ENCODE measurements at places on chromosomes 6 and 20. TPM values are rescaled to one million over a fixed set of nuclear protein-coding genes. Genes with fewer than 3 reads are reported as not detected.

DNA sequence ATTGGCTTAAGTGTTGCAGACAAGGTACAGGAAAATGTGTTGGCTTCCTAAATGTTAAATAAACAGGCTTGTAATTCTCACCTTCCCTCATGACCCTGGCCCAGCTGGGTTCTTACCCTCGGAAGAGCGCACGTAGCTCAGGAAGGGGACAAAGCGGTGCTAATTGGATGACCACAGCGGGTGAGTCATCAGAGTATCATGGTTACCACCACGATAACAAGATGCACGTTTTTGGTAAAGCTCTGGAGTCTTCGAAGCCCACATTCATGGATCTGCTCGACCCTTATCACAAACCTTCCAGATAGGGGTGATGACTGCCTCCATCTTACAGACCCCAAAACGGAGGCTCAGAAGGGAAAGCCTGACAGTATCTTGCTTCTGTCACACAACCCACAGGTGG is 32.8 kb downstream of the APCDD1L start:
- H3K4me3 ChIP-seq, result no peak overlapping the region
- H3K36me3 ChIP-seq, result peaks cover 12% of the 10 kb centered on the region
- no peak for DNase-seq
- H3K4me1 ChIP-seq, result no peaks in the 10 kb centered on the region
- no peak overlapping the region for H3K27ac ChIP-seq

DNA sequence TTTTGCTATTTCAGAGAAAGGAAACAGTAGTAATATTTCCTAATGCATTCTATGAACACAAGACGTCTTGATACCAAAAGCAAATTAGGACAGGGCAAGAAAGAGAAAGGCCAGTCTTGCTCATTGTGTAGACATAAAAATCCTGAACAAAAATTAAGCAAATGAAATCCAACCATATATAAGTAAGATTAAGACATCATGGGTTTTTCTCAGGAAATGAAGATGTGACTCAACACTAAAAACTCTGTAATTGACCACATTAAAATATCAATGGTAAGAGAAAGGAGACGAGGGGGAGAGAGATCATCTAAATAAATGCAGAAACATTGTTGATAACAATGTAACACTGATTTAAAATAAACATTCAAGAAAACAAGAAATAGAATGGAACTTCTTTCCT is 205.4 kb downstream of the SOD2 start:
- no peak overlapping the region for H3K27ac ChIP-seq
- H3K27me3 ChIP-seq, result peaks cover 8% of the 10 kb centered on the region
- no peaks in the 10 kb centered on the region for H3K36me3 ChIP-seq
- no peak for DNase-seq
- H3K4me1 ChIP-seq, result no peaks in the 10 kb centered on the region
- H3K4me3 ChIP-seq, result no peak overlapping the region

- H3K27me3 ChIP-seq, result peaks cover 2% of the 10 kb centered on the region
- H3K36me3 ChIP-seq, result no peaks in the 10 kb centered on the region
- H3K4me1 ChIP-seq, result no peaks in the 10 kb centered on the region
- H3K4me3 ChIP-seq, result no peak overlapping the region
- DNase-seq, result no peak
Observed at GRCh38 chr6:44697327-44697726, 309.8 kb downstream of the CDC5L start.

- DNase-seq, result no peak
- H3K36me3 ChIP-seq, result peaks cover 2% of the 10 kb centered on the region
- no peak overlapping the region for H3K4me3 ChIP-seq
Observed at GRCh38 chr6:16183187-16183664, 54.3 kb downstream of the MYLIP start.

GRCh38 chr6:138004430-138005287 is 102.6 kb downstream of the PERP start:
- no peak overlapping the region for H3K4me3 ChIP-seq
- no peak overlapping the region for H3K27ac ChIP-seq
- no peaks in the 10 kb centered on the region for H3K27me3 ChIP-seq
- DNase-seq, result no peak

DNA sequence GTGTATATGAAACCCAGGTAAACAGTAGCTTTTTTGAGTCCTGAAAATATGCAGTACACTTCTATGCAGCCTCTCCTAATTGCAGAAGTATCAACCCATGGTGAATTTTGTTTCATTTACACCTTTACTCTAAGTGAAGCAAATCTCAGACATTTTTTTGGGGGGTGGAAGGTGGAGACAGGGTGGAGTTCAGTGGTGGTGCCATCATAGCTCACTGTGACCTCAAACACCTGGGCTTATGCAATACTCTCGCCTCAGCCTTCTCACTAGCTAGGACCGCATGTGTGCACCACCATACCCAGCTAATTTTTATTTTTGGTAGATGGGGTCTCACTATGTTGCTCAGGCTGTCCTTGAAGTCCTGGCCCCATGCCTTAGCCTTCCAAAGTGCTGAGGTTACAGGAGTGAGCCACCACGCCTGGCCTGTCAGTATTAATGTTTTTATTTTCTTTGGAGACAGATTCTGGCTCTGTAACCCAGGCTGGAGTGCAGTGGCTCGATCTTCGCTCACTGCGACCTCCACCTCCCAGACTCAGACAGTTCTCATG is 80.3 kb downstream of the JARID2 start:
- H3K27ac ChIP-seq, result no peak overlapping the region
- H3K4me1 ChIP-seq, result peaks cover 38% of the 10 kb centered on the region
- no peak overlapping the region for H3K4me3 ChIP-seq
- no peaks in the 10 kb centered on the region for H3K36me3 ChIP-seq
- H3K27me3 ChIP-seq, result no peaks in the 10 kb centered on the region
- DNase-seq, result no peak

DNA sequence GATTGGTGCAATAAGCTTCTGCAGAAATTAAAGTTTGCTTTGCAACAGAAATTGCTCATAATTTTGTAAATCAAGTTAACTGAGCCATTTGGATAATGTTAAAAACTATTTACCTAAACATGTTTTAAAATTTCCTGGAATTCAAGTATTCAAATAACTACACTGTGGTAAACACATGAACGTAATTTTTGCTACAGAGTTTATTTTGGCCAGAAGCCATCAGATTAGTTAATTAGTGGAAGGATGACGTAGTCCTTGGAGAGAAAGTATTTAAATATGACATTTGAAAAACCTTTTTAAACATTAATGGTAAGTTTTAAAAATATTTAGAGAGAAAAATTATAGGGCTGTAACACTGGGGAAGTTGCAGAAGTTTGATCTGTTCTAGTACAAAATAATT is 121.2 kb upstream of the UST start:
- no peak for DNase-seq
- H3K27me3 ChIP-seq, result peaks cover 30% of the 10 kb centered on the region
- H3K36me3 ChIP-seq, result no peaks in the 10 kb centered on the region
- H3K4me3 ChIP-seq, result no peak overlapping the region

- no peak overlapping the region for H3K27ac ChIP-seq
- no peaks in the 10 kb centered on the region for H3K36me3 ChIP-seq
- no peak for DNase-seq
- H3K27me3 ChIP-seq, result no peaks in the 10 kb centered on the region
- no peak overlapping the region for H3K4me3 ChIP-seq
Observed at GRCh38 chr20:54282625-54283024, 74.7 kb downstream of the PFDN4 start.

- no peak for DNase-seq
- H3K4me3 ChIP-seq, result no peak overlapping the region
- H3K36me3 ChIP-seq, result peaks cover 25% of the 10 kb centered on the region
- no peaks in the 10 kb centered on the region for H3K27me3 ChIP-seq
- peak overlapping the region; percentile 42 for H3K27ac ChIP-seq
- peaks cover 58% of the 10 kb centered on the region for H3K4me1 ChIP-seq
Observed at GRCh38 chr20:20552076-20552475, 160.4 kb downstream of the RALGAPA2 start.

DNA sequence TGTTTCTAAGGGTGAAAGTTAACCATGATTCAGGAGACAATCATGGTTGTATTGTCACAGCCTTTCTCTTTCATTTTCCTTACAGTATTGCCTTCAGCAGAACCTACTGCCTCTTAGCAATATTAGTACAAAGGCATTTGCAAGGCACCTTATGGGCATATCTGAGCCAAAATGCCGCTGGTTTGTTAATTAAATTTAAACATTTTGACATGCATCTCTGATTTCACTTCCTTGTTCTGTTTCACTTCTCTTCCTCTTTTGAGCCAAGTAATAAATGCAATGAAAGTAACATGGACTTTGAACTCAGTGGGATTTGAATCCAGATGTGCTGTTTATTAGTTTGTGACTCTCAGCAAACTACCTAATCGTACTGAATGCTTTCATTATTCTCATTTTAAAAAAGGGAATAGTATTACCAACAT is 467.4 kb upstream of the CITED2 start:
- no peaks in the 10 kb centered on the region for H3K36me3 ChIP-seq
- no peaks in the 10 kb centered on the region for H3K27me3 ChIP-seq
- peaks cover 2% of the 10 kb centered on the region for H3K4me1 ChIP-seq
- H3K4me3 ChIP-seq, result no peak overlapping the region
- no peak overlapping the region for H3K27ac ChIP-seq

DNA sequence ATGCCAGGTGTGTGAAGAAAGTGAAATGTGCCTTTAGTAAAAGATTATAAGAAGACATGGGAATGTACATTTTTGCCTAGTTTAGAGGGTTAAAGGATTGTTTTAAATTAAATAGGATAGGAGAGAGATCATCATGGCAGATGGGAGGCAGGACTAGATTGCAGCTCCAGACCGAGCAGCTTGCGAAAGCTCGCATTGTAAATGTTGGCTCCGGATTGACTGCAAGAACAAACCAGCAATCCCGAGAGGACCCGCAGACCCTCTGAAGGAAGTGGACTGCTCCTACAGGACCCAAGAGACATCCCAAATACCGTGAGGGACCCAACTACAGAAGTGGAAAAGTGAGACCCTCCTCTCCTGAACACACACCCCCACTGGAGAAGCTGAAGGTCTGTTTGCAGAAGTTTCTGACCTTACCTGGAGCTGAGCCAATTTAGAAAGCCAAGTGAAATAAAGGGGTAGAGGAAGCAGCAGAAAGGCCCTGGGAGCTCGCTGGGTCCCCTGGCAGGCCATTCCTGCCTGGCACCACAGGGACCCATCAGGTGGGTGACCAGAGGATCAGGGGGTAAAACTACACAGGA is 30.0 kb upstream of the TPD52L1 start:
- H3K27me3 ChIP-seq, result no peaks in the 10 kb centered on the region
- no peak for DNase-seq
- H3K4me3 ChIP-seq, result no peak overlapping the region
- H3K27ac ChIP-seq, result no peak overlapping the region
- no peaks in the 10 kb centered on the region for H3K4me1 ChIP-seq
- no peaks in the 10 kb centered on the region for H3K36me3 ChIP-seq

DNA sequence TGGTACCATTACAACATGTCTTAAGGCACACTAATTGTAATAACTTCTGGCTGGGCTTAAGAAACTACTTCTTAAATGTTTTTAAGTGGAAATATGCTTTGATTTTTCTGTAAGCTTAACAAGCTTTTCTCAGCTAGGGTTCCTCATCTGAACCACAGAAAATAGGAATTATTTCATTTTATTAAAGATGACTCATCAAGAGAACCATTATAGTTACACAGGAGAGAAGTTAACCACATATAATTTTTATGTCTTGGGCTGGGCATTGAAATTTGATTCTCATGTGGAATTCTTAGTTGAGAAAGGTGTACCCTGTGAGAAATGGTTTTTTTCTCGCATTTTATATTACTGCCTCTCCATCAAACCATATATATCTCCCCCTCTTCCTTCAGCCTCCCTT is 75.1 kb downstream of the QKI start:
- peaks cover 10% of the 10 kb centered on the region for H3K4me1 ChIP-seq
- no peak overlapping the region for H3K4me3 ChIP-seq
- no peak overlapping the region for H3K27ac ChIP-seq
- H3K36me3 ChIP-seq, result no peaks in the 10 kb centered on the region

DNA sequence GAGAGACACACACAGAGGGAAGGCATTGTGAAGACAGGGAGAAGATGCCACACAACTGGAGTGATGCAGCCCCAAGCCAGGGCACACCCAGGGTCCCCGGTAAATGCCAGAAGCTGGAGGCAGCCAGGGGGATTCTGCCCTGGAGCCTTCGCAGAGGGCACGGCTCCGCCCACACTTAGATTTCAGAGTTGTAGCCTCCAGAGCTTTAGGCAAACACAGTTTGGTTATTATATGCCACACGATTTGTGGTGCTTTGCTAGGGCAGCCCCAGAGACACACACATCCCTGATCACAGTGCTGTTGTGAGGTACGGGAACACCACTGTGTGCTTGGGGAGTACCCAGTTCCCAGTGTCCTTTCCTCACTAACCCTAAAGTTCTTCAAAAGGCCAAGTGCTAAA is 280.6 kb downstream of the SMOC2 start:
- DNase-seq, result no peak
- peaks cover 3% of the 10 kb centered on the region for H3K27me3 ChIP-seq
- no peaks in the 10 kb centered on the region for H3K36me3 ChIP-seq
- H3K27ac ChIP-seq, result no peak overlapping the region

The TBX18 gene
- 1.3 TPM for total RNA-seq

The TAGAP gene
- total RNA-seq, result not detected

The PPP1R3G gene
- total RNA-seq, result not detected

The WFDC5 gene
- total RNA-seq, result not detected

The KHDC1 gene
- total RNA-seq, result 8.0 TPM

The SNX9 gene
- total RNA-seq, result 29.3 TPM

All from progenitor cell of endocrine pancreas (in vitro differentiated cells).